AG09309 (cell line): ENCODE measurements at places on chromosomes 1 and 21.

GRCh38 chr1:214233856-214234634 is 46.9 kb upstream of the SMYD2 start:
- no peak for DNase-seq

DNA sequence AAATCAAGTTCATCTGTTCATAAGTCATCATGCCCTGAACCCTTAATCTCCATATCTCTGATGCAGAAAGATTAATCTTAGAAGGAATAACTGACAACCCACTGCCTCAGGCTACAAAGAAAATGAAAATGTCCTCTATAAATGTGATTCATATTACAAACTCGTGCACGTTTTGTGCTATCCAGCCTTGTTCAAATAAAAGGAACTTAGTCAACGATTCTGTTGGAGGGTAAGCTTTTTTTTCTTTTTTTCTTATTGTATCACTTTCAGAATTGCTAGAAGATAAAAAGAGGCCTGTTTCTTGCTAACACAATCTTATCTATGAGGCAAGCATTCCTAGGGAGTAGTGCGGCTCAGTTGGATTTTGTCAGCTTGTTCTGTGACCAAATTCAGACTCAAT is 228.4 kb downstream of the TM2D1 start:
- peak; percentile 50 for DNase-seq

- no peak for DNase-seq
These were observed 44.7 kb upstream of the FMO2 start for GRCh38 chr1:171140401-171140800.

DNA sequence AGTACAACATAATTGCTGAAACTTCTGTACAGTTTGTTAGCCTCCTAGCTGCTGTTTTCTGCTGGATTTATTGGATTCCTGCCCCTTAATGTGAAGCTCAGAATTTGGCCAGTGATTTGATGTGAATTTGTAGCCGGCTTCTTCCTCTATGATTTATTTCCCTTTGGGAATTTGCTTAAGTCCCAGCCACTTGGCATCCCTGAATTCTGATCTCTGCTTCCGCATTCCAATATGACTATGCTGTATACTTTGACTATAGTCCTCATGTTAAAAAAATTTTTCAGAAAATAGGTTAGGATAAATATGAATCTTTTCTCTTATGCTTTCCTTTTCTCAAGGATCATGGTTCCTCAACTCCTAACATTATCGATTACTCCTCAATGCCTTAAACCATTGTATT is 12.4 kb upstream of the LRIF1 start:
- DNase-seq: peak; percentile 7

GRCh38 chr1:173768206-173768605 is 53.4 kb downstream of the KLHL20 start:
- DNase-seq: no peak

DNA sequence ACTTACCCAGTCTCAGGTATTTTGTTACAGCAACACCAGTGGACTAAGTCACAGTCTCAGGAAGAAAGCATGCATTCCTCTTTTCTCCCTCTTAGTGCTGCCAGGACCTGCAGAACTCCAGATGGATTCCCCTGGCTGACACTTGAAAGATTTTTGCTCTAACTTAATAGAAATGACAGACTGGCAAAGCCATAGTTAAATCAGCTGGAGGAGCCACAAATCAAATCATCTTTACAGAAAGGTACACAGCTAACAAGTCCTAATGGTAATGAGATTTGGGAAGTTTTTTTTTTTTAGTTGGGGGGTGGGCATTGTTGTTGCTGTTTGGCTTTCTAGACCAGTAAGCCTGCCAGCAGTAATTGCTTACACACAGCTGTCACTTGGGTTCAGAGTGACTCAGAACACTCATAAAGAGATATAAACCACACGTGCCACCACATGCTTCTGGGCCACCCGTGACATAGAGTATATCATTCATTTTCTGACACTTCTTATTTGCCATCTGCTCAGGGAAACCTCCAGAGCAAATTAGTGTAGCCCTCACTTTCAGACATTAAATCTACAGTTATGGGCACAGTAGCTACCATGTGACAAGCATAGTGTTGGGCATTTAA is 72.4 kb downstream of the FH start:
- DNase-seq: no peak

DNA sequence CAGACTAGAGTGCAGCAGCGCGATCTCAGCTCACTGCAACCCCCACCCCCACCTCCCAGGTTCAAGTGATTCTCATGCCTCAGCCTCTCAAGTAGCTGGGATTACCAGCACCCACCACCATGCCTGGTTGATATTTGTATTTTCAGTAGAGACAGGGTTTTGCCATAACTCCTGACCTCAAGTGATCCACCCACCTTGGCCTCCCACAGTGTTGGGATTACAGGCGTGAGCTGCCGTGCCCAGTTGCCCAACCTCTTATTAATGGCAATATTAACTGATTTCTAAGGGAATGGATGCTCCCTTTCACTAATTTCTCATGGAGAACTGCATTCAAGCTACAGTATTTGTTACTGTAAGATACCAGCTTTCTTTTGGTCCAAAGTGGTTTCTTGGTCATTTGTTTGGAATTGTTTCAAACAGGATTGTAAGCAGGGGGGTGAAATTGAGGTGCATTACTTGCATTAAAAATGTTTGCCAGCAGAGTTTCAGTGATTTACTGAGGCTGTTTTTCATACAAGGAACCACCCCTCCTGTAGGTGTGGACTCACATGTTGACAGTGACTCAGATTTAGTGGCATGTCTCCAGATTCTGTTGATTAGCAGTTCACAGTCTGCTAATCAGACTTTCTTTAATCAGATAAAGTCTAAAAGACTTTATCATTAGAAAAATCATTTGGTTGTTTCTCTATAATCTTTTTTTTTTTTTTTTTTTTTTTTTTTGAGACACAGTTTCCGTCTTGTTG is 3.9 kb upstream of the TGFBR3 start:
- DNase-seq: no peak

DNA sequence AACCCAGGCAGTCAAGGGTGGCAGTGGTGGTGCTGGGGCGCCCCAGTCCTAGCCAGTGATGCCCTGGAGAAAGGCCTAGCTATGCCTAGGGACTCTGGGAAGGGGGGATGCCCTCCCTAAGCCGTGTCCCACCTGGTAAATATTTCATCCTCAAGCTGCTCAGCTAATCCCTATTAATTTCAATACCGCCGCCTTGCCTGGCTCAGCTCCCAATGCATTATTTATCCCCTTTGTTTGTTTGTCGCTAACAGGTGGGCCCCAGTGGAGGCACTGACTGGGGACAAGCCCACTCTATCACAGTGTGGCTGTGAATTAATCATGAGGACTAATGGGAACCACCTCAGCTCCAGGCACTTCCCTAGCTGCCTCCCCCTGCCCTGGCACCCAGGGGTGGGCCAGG is 22.5 kb downstream of the DMAP1 start:
- no peak for DNase-seq

DNA sequence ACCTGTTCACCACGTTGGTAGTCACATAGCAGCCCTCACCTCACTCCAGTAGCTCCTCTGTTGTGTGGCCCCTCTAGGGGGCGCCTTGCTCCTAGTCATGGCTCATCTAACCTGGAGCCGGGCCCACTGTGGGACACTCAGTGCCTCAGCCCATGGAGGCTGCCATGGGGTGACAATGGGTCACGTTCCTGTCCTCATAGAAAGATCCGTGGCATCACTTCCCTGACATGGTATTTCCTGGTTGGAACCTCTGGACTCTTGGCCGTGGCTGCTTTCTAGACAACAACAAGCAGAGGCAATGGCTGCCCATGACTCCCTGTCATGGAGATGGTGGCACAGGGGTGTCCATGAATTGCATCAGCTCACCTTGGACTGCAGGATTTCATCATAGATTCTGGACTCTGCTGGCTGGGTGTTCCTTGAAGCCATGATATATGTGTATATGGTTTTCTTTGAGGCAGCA is 27.5 kb upstream of the SLAMF6 start:
- no peak for DNase-seq

DNA sequence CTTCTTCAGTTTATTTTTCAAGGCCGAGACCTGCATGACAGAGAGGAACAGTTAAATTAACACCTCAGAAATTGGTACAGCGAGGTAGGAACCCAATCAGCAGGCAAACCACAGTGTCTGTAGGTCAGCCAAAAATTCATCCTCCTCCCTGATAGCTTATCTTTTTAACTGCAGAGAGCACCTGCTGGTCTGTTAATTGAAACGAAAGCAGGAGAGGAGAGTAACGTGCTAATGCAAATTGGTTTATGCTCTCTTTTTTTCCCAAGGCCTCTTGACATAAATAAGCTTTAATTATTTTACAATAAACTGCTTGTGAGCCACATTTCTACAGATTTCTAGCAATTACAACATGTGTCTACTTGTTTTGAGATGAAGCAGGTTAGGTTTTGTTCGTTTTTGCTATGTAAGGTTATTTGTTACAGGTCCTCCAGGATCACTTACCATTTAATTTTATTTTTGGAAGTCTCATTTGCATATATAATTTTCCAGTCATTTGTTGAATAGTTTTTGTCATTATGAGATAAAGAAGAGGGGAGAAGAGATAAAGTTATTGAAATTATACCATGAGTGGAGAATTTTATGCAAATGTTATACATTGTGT is 179.9 kb downstream of the DENND1B start:
- DNase-seq: no peak

DNA sequence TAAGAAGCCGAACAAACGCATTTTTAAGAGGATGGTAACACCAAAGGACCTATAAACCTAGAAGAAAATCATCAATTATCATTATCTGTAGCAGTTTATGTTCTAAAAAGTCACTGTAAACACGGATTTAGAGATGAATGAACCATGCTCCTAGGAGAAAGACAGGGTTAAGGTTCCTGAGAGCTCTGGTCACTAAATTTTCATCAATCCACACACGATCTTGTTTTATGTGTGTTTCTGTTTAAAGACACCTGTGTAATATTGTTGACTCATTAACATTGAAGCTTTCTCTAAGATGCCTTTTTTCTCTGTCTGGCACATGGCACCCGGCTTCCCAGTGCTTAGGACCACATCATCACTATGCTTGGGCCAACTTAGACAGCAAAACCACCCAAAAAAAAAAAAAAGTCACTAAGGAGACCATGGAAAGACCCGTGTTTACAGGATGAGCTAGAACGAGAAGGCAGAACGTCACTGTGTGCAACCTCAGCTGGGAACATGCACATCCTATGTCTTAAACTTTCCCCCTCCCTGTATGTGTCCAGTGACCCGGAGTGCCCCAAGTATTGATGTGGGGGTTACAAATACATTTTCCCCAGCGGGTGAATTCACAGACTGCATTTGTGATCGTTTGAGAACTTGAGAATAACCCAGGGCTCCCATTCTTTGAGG is 55.8 kb upstream of the PDE9A start:
- DNase-seq: no peak

GRCh38 chr21:21132390-21132789 is 134.2 kb downstream of the NCAM2 start:
- DNase-seq: no peak

- peak; percentile 53 for DNase-seq
These were observed 59.8 kb downstream of the ERG start for GRCh38 chr21:38438462-38438893.

DNA sequence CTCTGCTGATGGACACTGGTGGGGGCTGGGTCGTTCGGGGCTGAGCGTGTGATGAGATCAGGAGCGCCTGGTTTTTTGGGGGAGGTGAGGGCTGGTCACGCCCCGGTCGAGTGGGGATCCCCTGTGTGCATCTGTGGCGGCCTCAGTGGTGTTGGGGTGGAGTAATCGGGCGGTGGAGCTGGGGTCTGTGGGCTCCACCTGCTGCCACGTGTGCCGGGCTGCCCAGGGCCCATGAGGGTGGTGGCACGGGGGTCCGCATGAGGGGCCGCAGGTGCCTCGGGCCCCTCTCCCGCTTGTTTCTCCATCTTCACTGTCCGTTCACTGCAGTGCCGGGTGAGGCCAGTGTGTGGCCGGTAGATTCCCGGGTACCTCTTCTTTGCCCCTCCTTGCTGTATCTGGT is 17.2 kb downstream of the PRKCZ start:
- DNase-seq: no peak

DNA sequence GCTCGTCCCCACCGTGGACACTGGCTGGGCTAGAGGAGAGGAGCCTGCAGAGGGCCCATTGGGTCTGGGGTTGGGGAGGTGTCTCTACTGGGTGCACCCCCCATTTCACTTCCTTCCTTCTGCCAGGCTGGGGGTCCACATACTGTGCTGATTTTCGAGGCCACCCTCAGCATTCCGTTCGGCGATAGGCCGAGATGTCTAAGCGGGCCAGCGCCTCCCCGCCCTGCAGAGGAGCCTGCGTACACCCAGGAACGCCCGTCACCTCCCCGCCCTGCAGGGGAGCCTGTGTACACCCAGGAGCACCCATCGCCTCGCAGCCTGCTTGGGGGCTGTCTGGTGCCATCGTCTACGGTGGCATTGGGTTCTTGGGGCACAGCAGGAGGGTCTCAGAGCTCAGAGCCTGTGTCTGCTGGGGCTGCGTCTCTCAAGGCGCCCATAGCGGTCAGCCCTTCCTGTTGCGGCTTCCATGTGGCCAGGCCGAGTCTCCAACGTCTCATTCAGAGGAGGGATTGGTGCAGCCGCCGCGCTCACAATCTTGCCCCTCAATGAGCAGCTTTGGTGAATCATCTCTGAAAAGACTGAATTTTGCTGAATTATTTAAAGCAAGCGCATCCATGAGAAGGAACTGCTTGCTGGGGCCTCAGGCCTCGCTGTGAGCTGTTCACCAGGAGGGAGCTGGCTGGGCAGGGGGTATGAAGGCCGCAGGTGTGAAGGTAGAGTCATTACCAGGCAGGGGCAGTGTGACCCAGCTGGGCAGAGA is 30.7 kb upstream of the AGPAT3 start:
- DNase-seq: no peak

GRCh38 chr1:231139659-231140654 is 21.9 kb upstream of the TRIM67 start:
- DNase-seq: peak; percentile 79

DNA sequence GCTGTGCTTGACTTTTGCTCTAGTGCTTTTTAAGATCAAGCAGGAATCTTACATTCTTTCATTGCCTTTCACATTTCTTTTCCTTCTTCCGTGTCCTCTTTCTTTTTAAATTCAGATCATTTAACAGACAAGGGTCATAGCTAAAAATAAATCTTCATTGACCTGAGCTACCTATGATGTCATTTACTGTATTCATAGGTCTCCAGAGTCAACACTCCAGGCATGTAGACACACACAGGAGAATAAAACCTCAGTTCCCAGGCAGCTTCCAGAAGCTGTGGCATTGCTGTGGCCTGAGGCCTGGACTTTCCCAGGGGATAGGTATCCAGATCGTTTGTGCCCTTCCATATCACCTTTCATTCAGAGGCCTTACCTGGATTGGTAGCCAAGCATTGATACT is 38.5 kb upstream of the ENAH start:
- DNase-seq: no peak

- DNase-seq: no peak
These were observed 130.0 kb downstream of the KAZN start for GRCh38 chr1:14728516-14728915.

DNA sequence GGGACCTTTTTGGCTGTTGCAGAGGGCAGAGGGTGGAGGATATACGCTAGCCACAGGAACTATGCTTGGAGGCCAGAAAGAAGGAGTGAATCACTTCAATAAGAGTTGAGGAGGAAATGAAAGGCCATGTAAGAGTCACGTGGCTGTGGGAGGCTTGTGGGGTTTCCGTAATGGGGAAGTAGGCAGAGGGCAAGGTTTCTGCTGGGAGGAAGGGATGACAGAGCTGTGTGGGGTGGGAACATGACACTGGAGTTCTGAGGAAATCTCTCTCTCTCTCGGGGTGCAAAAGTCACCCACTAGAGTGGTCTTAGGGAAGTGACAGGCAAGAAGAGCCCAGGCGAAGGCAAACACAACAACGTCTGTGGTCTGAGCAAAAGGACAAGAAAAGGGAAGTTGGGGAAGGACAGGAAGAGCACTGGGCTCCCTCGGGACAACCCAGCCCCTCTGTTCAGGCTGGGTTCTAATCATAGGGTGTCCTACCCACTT is 3.9 kb upstream of the CD1C start:
- no peak for DNase-seq

GRCh38 chr1:174938281-174939007 is 61.3 kb upstream of the CACYBP start:
- DNase-seq: no peak
